ENCODE measurements at places on chromosomes 3 and 15.

GRCh38 chr15:30990446-30991254 lies 778 bp downstream of the MTMR10 start:
- DNase-seq: no peak

- DNase-seq: no peak
Measured at GRCh38 chr3:83039422-83039821, 1278.0 kb upstream of the GBE1 start.

GRCh38 chr3:45964139-45964538 lies 20.9 kb downstream of the CXCR6 start:
- no peak for DNase-seq

DNA sequence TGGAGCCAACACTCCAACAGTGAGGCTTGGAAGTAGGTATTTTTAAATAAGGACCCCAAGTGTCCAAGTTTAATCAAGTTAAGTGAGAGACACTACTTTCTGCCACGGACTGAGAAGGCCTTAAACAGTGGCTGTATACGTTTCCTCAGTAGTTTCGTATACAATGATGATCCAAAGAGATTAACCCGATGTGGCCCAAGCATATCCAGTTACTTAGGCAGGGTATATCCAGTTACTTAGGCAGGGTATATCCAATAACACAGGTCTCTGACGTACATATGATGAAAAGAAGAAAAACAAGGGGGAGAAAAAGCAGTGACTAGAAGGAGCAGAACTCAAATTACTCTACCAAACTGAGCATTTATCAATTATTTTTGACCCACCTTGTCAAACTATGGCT lies 591.4 kb downstream of the FOXP1 start:
- no peak for DNase-seq

- no peak for DNase-seq
Measured at GRCh38 chr15:90054618-90055097, 47.6 kb downstream of the IDH2 start.

- no peak for DNase-seq
Measured at GRCh38 chr3:58683466-58683865, 16.9 kb upstream of the FAM3D start.

GRCh38 chr3:58490860-58491501 lies 915 bp upstream of the KCTD6 start:
- DNase-seq: no peak

DNA sequence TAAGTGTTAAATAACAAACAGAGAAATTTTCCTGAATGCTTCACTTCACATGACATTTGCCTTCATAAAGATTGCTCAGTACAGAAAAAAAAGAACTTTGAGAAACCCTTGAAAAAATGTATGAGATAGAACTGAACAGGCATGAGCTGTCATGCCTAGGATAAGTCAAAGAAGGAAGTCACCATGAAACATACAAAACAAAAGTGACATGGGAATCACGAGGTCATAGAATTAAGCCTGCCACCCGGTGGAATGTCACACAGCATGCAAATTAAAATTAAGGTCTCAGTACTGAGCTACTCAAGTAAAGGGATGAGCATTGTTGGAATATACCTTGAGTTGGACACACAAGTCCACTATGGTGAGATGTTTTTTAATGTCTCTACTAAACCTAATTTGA lies 652.5 kb upstream of the NECTIN3 start:
- no peak for DNase-seq

DNA sequence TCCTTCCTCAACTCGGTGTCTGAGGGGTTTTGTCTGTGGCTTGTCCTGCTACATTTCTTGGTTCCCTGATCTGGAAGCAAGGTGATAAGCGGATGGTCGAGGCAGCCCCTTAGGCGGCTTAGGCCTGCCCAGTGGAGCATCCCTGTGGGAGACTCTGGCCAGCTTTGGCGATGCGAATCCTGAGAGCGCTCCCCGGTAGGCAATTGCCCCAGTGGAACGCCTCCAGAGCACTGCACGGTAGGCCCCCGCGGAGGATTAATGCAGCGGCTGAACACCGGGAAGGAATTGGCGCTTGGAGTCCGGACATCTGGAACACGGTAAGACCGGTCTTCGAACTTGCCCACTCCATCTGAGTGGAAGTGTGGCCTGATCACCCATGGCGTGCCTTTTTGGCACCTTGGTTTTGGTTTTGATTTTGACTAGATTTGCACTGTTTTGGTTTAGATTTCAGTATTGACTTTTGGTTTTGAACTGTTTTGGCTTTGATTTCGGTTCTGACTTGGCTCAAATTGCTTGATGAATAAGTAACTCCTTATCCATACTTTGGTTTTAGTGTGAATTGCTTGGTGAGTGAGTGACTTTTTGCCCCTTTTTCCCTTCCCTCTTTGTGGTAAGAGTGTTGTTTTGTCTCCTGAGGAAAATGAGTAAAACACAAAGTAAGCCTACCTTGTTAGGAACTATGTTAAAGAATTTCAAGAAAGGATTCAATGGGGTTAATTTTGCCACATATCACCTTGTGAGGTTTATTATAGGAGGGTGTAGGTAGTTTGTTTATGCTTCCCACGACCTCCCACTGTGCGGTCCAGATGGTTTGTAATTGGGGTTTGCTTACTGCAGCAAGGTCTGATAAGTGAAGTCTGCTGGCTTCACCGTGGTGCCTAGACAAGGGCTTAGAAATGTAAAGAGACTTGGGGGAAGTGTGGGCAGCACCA lies 27.1 kb upstream of the GPR156 start:
- no peak for DNase-seq

DNA sequence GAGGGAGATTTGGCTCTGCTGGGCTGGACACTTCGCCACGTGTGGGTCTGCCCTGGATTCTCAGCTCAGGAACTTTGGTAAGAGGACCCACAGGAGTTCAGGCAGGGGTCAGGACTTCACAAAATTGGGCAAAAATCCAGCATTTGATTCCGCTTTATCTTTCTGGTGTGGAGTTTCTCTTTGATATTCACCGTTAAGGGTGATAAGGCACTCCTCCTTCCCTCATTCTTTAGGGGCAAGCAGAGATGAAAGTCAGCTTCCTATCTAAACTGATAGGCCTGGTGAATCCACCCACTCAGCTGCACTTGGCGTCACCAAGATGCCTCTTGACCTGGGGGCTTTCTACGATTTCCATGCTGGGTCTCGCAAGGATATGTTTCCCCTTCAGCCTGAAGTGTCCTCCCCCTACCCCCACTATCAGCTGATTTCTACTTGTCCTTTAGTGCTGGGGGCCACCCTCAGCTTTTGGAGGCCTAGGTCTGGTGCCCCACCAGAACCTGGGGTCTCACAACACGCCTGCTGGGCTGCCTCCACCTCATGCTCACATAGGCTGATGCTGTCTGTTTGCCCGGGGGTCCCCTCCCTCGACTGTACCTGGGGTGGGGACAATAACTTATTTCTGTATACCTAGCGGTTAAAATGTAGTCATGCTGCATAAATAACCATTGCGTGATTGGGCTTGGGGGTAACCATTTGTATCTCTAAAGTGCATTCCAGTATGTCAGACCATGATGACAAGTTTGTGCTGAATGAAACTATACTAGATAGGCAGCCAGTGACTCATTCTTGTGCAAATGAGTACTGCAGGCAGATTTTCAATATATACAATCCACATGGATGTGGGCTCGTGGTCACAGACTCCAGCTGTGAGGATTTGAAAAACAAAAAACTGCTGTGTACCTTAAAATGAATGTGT lies 248.3 kb downstream of the ADAMTS17 start:
- DNase-seq: no peak

- DNase-seq: no peak
Measured at GRCh38 chr3:179107617-179108016, 36.0 kb upstream of the ZMAT3 start.

DNA sequence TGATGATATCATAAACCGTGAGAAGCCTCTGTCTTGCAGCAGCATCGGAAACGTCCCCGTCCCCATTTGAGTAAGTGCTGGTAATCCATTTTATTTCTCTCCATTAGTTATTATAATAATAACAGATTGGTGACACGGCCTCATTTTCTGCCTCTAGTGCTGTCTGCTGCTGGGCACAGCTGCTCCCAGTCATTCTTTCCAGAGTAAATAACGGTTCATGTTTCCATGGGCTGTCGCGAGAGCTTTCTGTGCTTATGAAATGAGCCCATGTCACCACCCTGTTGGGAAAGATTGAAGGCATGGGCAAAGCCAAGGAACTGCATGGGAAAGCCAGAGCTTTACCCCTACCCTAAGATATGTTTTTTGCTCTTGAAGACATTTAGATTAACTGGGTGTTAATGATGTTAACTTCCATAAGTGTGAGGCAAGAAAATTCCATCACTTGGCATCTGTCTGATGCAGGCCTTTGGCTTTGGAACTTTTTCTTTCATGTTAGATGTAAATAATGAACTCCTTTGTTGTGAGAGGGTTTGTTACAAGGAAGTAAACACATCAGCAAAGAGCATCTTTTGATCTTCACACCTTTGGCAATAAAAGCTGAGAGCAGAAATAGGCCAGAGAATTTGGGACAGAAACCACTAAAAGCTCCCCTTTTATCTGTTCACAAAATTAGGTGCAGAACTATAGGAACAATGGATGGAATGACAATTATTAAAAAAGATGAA lies 141.8 kb downstream of the FILIP1L start:
- DNase-seq: no peak

- no peak for DNase-seq
Measured at GRCh38 chr15:83692746-83693581, 39.0 kb downstream of the ADAMTSL3 start.

DNA sequence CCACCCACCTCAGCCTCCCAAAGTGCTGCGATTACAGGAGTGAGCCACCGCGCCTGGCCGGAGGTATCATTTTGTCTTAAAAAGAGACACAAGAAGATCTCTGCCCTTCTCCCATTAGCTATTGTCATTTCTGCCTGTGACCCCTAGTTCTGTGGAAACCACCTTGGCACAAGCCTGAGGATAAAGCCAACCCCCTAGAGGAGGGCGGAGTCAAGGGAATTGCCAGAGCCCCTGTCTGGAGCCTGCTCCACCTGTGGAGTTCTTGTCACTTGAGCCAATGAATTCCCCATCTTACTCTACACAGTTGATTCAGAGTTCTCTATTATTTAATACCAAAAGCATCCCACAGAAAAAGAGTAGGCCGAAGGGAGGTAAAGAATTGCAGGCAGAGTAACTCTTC lies 34.9 kb upstream of the KLHL6 start:
- no peak for DNase-seq

DNA sequence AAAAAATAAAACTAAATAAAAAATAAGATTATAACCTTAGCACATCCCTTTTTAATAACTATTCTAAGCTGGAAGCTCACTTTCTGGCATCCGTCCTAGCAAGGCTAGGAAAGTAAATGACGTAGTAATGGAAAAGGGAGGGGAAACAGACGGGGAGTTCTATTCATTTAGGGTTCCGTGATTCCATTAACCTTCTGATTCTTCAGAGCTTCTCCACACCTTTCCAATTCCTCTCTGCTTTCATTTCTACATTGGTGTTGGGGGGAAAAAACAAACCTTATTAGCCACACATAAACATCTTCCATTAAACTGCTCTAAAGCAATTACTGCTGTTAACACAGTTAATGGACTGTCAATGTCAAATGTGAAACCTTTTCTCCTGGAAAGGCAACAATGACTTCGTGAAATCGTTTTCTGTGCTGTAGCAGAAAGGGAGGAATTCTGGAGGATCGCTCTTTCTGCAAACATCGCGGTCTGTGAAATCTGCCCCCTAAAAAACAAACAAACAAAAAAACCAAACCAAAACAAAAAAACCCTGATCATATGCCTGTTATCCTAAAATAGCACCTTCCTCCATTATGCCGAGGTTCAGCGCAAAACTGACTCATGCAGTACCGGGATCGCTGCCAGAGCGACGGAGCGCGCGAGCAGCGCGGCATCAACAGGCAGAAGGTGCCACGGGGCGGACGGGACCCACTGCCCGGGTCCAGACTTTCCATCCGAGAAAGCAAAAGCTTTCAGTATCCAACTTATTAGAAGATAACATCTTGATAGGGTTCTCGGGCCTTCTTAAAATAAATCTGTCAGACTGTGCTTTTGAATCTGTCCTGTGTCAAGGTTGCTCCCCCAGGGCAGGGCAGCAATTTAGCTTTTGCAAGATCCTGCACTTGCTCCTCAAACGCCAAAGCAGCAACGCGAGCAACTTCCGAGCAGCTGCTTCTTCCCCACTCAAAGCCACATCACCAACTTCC lies 156.2 kb downstream of the FGF12 start:
- DNase-seq: no peak

GRCh38 chr3:194296454-194297263 lies 54.5 kb downstream of the CPN2 start:
- DNase-seq: no peak

DNA sequence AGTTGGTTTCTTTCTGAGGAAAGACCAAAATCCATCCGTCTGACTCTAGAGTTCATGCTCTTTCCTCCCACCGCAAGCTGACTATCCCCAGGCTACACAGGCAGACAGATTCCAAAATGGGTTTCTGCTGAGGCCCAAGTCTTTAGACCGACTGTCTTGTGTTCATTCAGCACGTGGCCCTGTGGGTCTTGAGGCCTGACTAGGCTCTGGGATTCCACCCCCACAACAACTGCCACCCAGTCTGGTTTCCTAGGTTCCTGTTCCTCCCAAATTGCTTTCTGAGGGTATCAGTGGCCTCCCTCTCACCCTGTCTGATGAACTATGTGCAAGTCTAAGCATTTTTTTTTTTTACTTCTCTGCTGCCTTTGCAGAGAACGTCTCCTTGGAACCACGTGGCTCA lies 67.7 kb downstream of the CYP19A1 start:
- no peak for DNase-seq

DNA sequence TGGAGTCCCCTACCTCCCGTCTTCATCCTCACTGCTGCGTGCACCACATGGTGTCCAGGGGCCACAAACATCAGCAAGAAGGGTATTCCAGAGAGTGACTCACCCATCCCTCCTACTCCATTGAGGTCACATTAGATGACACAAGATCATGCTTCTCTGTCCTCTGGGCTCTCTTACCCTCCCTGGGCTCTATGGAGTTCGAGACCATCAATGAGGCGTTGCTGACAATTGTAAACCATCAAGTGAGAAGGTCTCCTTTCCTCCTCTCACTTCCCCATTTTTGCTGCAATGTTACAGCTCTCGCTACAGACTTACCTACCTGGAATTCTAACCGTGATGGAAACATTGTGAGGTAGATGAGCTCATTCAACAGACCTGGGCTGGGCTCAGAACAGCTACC lies 51.7 kb downstream of the HMCES start:
- DNase-seq: no peak

DNA sequence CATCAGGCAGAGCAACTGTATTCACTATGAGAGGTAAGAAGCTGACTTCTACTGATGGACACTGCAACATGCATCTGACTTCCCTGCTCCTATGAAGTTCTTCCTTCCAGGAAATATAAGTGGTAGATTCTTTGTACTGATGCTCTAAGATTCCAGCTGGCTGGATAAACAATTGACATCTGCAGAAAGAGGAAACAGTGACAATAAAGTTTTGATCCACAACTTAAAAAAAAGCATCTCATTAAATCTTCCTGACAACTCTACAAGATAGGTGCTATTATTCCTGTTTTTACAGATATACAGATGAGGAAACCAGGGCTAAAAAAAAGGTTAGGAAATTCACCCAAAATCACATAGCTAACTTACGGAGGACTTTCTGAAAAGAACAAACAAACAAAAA lies 142.8 kb downstream of the VPS13C start:
- DNase-seq: no peak

GRCh38 chr3:171157286-171157685 lies 130.8 kb upstream of the SLC2A2 start:
- no peak for DNase-seq

All from activated naive CD4-positive, alpha-beta T cell (primary cell).